ENCODE measurements at places on chromosomes 1 and 21.

DNA sequence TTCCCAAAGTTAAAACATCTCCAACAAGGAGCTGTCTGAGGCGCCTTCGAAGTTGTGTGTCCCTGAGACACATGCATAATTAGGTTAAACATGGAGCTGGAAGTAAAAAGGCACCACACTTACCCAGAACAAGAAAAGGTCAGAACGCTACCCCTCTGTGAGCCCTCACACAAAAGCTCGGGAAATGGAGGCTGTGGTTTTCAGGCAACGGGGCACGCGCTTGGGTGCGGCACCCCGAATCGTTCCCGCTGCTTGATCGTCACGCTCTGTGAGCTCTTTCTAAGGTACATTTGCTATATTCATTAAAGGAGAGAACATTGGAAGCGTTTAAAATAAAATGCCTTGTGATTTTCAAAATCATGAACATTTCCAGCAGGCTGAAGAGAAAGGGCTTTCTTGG is 12.5 kb downstream of the CAPN8 start:
- no peak for DNase-seq

GRCh38 chr1:114467491-114467890 is 43.5 kb downstream of the TRIM33 start:
- no peak for DNase-seq

DNA sequence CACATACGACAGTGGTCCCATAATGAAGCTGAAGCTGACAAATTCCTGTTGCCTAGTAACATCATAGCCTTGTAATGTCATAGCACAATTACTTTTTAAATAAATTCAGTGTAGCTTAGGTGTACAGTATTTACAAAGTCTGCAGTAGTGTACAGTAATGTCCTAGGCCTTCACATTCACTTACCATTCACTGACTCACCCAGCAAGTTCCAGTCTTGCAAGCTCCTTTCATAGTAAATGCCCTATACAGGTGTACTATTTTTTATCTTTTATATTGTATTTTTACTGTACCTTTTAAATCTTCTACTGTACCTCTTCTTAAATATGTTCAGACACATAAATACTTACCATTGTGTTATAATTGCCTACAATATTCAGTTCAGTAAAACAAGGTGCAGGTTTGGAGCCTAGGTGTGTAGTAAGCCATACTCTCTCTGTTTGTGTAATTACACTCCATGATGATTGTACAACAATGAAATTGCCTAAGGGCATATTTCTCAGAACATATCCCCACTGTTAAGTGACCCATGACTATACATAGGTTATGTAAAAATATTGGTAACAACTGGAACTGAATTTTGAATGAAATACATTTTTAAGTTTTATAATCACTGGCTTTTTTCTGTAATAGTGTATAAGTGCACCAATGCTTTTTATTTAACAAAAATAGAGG is 33.5 kb upstream of the ADAM30 start:
- DNase-seq: no peak

DNA sequence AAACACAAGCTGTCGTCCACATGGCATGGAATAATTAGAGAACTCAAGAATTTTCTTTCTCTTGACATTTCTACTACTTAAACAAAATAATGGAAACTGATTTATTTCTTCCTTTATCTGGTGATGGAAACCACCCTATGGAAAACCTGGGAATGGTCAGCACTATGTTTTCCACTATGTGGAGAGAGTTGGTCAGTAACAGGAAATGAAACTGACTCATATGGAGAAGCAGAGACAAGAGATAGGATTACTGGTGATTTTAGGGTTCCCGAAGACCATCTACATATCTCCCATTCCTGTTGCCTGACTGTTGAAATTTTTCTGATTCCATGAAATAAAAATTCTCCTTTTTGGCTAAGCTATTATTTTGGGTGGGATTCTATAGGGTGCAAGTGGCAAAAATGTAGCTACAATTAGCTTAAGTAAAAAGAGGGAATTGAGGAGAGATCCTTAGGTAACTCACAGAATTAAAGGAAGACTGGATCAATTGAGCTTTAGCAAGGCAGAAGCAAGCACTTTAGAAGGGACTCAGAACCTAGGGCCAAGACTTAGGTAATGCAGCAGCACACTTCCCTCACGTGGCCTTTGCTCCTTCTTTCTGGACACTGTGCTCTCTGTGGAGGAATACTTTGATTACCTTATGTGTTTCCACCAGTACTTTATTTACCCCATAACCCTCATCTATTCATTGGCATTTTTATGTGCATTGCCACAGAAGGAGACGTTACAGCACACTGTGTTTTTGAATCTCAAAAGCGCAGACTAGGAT is 89.6 kb downstream of the LEPR start:
- peak; percentile 65 for DNase-seq

- peak; percentile 73 for DNase-seq
Observed at GRCh38 chr1:156203331-156203730, 9.4 kb downstream of the SLC25A44 start.

DNA sequence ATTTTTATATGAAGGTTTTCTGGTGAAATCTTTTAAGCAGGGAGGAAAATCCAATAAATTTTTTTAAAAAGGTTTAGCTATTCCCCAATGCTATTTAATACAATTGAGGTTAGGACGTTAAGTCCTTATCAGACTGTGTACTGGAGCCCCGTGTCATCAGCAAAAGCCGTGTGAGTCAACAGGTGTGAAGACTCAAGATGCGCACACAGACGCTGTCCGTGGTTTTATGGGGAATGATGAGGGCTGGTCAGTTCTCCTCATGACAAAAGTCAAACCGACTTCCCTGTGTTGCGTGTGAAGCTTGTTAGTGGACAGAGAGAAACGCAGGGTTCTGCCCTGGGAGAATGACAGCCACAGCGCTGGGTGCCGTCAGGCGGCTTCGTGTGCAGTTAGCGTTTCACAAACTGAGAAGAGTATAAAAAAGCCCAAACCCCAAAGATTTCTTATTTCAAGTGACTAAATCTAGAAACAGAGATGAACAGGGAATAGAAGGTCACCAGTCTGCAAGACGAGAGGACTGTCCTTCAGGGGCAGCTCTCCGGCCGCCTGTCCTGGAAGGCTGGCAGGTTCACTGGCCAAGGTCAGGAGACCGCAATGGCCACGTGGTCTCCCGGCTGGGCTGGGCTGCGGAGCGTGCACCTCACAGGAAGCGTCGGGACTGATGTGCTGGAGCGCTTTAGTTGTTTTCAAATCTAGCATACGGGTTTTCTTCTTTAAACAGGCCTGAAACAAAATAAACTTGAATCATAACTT is 22.4 kb downstream of the PTTG1IP start:
- DNase-seq: no peak

DNA sequence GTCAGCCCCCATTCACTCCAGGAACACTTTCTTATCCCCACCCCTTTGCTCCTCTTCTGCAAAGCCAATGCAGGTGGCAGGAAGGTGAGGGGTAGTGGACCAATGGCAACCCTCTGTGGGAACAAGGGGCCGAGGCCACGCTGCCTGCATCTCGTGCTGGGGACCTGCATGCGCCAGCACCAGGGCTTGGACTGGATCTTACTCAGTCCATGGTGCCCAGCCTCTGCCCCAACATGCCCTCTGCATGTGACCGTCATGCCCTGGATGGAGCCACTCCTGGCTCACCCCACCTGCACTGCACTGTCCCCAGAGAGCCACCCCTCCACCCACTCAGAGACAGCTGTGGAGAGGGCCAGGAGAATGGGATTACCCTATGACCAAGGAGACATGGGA is 22.2 kb downstream of the CITED4 start:
- no peak for DNase-seq

DNA sequence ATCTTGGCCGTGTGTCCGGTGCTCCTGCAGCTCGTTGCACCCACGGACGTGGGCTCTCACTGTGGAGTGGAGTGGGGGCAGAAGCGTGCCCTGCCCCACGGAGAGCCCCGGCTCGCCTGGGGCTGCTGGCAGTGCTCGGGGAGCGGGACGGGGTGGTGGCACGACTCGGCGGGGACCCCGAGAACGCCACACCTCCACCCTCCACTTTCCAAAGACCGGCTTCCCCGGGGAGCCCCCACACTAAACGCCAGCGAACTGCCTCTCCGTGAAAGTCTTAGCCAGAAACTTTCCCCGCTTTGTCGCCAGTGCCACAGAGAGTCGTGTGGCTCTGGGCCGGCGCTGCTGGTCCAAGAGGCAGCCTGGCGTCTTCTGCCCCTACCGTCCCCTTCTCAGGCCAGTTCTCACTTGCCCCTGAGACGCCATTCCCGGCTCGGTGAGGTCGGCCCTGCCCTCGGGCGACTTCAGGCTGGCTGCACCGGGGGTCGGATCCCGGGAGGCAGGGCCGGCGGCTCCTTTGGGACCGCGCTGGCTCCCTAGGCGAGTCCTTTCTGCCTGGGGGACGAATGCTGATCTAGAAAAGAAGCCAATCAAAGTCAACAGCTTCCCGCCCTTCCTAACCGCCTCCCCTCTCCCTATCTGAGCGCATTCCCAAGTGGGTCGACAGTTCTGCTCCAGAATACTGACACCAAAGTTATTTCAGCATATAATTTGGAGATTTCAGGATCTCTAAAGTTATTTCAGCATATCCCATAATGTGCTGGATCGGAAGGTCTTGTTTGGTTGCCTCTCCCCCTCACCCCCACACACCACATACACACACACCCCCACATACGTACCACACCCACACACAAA is 2.6 kb upstream of the SAMD13 start:
- DNase-seq: peak; percentile 12

DNA sequence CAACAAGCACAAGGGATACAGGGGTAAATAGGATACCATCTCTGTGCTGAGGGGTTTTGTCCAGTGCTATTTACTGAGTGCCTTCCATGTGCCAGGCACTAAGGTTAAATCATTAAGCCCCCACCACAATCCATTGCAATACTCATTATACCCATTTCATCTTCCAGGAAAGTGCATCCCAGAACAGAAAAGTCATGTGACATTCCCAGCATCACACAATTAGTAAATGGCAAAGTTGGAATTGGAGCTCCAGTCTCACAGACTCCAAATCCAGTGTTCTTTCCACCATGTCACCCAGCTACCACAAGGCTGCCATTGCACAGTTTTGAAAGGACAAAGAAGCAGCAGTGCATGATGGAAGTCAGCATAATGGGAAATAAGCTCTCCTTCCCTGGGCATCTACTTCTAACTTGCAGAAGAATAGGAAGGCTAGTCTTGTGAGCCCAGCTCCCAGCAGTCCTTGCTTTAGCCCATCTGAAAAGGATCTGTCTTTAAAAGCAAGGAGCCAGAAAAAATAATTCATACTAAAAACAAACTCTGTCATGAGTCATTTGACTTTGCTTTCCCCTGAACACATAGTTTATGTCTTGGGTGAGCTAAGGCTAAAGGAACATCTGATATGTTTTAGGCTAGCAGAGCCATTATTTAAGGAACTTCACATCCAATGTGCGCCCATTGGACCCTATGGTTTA is 111.4 kb upstream of the HOOK1 start:
- peak; percentile 73 for DNase-seq

GRCh38 chr1:15381805-15382204 is 27.9 kb upstream of the EFHD2 start:
- no peak for DNase-seq

Data from choroid plexus epithelial cell (primary cell).